ENCODE measurements at places on chromosomes 7 and 10. TPM values are rescaled to one million over a fixed set of nuclear protein-coding genes. Genes with fewer than 3 reads are reported as not detected.
A peak's percentile ranks its signal among the peaks of the same experiment; 100 is the strongest.

DNA sequence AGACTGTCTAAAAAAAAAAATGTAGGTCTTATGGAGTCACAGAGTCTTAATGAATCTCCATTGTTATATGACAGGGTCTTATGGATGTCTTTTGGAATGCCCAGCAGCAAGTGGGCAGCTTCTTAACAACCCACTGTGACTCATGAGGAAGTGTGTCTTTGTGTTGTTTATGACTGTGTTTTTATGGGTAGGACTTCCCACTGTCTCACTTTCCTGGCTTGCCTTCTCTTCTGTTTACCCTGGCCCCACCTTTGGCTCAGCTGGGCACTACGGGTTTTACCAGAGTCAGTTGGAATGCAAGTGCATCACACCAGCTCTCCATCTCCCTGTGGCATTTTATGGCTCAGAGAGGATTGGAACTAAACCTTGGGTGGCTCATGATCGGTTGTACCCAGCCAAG is 580.5 kb downstream of the AUTS2 start:
- no peaks in the 10 kb centered on the region for H3K36me3 ChIP-seq
- no peak for DNase-seq
- no peaks in the 10 kb centered on the region for H3K27me3 ChIP-seq
- H3K27ac ChIP-seq = no peak overlapping the region
- H3K4me1 ChIP-seq = no peaks in the 10 kb centered on the region

DNA sequence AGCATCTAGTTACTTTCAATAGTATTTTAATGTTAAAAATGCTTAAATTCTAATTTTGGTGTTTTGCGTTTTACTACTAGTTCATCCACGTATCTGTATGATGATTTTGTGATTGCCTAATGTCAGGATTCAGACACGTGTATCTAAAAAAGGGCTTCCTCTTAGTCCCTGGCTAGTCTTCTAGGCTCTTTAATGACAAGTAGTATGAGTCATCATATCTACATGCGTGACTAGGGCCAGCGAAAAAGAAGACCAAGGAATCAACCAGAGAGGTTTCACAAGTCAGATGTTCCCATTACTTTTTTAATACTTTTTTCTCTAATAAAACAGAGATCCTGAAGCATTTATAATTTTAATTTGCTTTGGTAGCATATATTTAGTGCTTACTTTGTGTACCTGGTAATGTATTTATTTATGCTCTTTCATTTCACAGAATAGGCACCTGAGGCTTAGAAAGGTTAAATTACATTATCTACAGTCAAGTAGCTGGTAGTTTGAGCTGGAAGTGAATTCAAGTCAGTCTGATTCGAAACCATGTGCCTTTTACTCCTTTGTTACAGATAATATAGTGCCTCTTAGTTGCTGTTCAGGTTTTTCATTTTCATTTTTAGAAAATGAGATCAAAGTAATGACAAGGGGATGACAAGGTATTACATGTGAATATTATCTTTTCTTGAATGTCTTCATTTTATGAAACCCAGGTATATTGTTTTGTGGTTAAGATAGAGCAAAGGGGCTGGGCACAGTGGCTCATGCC is 140.3 kb downstream of the FOXP2 start:
- H3K4me3 ChIP-seq = no peak overlapping the region
- DNase-seq = peak; percentile 41
- no peak overlapping the region for H3K27ac ChIP-seq
- peaks cover 7% of the 10 kb centered on the region for H3K36me3 ChIP-seq
- no peaks in the 10 kb centered on the region for H3K27me3 ChIP-seq

GRCh38 chr10:90592638-90593302 is 265.1 kb downstream of the HTR7 start:
- no peak overlapping the region for H3K4me3 ChIP-seq
- no peaks in the 10 kb centered on the region for H3K27me3 ChIP-seq
- H3K4me1 ChIP-seq = no peaks in the 10 kb centered on the region
- DNase-seq = peak; percentile 58

- no peak overlapping the region for H3K4me3 ChIP-seq
- no peak overlapping the region for H3K27ac ChIP-seq
- no peaks in the 10 kb centered on the region for H3K27me3 ChIP-seq
- DNase-seq = no peak
- peaks cover 8% of the 10 kb centered on the region for H3K4me1 ChIP-seq
- no peaks in the 10 kb centered on the region for H3K36me3 ChIP-seq
These were observed 309.2 kb downstream of the SNX13 start for GRCh38 chr7:17631061-17631460.

DNA sequence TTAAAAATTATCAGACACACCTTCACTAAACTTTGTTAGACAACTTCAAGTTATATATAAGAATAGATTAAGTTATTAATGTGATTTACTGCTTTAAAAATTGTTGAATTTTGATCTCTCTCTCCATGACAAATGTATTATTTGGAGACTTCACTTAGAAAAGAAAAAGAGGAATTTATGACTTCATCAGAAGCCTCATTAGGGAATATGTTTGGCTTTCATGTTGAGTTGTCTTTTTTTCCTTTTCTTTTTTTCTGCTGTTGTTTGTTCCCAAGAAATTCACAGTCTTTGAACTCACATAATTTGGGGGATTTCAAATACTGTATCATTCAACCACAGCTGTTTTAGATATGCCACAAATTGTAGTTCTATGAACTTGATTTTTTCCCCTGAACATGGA is 149.5 kb downstream of the PPP1R9A start:
- H3K4me3 ChIP-seq = no peak overlapping the region
- H3K4me1 ChIP-seq = peaks cover 8% of the 10 kb centered on the region
- no peak overlapping the region for H3K27ac ChIP-seq
- no peak for DNase-seq

GRCh38 chr10:48655411-48656240 is 29.0 kb upstream of the WDFY4 start:
- no peak for DNase-seq
- no peaks in the 10 kb centered on the region for H3K36me3 ChIP-seq
- H3K27ac ChIP-seq = no peak overlapping the region
- H3K4me3 ChIP-seq = peak overlapping the region; percentile 42

GRCh38 chr7:149773446-149774236 is at the start of gene ZNF467:
Gene ZNF467, minus strand, starts transcription at chr7:149773588. Its CDS starts 2,556 bp downstream, at chr7:149771032.
- DNase-seq = no peak
- H3K27me3 ChIP-seq = peaks cover 33% of the 10 kb centered on the region
- no peaks in the 10 kb centered on the region for H3K4me1 ChIP-seq
- H3K27ac ChIP-seq = no peak within 1 kb of the TSS
- peak within 1 kb of the TSS; percentile 47 for H3K4me3 ChIP-seq
- no peaks in the 10 kb centered on the region for H3K36me3 ChIP-seq

The GSTO2 gene
- total RNA-seq = 0.08 TPM

The CRYGN gene
- total RNA-seq = not detected

The SPDYE2B gene
- not detected for total RNA-seq

Data from SJCRH30 (cell line).